ENCODE measurements at places on chromosomes 3 and 15. TPM values are rescaled to one million over a fixed set of nuclear protein-coding genes. Genes with fewer than 3 reads are reported as not detected.

- no peak for DNase-seq
These were observed 8.2 kb upstream of the MYRIP start for GRCh38 chr3:39801216-39801615.

CSTA gene
- not detected for polyA plus RNA-seq

DNA sequence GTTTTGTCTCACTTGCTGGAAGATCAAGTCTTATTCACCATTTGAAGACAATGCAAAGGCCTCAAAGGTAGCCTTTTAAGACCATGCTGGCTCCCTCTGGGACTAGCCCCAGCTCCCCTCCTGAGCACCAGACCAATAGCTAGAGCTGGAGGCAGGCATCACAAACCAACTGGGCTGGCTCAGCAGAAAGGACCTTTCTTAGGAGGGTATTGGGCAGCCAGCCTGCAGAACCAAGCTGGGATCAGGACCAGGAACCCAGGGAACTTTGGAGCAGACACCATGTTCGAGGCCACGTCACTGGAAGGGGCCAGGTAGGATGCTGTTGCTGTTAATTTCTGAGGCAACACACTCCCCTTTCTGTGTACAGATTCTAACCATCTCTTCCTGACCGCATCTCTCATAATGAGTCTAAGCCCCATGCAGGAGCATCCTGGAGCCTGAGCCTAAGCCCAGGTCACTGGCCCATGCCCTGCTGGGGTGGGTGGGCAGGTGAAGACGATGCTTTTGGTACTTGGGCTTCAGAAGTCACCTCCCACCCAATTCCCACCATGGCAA is 81.4 kb upstream of the KLF13 start:
- no peak for DNase-seq

GRCh38 chr3:124563376-124563775 is 166.9 kb upstream of the UMPS start:
- no peak for DNase-seq

DNA sequence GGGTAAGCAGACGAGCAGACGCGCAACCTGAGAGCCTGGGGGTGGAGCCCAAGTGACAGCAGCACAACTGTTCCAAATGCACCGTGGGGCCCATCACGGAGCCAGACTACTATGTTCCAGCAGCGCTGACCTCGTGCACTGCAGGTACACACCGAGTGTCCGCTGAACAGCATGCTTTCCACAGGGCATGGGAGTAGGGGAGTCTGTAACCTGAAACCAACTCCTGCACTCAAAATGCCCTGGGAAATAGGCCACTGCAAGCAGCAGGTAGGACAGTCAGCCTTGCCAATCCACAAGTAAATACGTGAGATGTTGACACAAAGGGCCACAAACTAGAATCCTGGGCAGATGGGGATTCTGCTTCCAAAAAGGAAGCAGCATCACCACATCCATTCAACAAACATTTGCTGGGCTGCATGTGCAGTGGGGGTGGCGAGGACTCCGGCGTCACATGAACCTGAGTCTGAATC is 73.9 kb downstream of the TBC1D2B start:
- DNase-seq, result no peak

CPN2 gene
- 0.08 TPM for polyA plus RNA-seq

SCN11A gene
- polyA plus RNA-seq, result not detected

SNX22 gene
- polyA plus RNA-seq, result 0.45 TPM
